Suprapubic skin (tissue), 4 donors: ENCODE measurements at places on chromosomes 11 and 22. TPM values are rescaled to one million over a fixed set of nuclear protein-coding genes. Genes with fewer than 3 reads are reported as not detected.

DNA sequence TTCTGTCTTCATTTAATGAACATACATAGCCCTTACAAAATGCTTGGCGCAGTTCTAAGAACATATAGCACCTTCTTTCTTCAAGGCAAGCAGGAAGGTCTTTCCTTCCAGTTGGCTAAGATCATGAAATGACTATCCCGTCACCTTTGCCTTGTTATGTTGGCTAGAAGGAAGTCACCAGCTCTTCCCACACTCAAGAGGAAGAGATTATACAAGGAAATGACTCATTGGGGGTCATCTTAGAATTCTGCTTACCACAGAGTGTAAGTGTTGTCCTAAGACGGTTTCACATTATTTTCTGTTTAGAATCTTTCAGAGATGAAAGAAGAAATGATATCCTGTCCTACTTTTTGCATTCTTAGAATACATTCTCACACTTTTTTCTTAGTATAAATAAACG lies 808.0 kb upstream of the LUZP2 start:
- DNase-seq = no peak
- no peaks in the 10 kb centered on the region for H3K4me1 ChIP-seq
- H3K36me3 ChIP-seq = no peaks in the 10 kb centered on the region
- H3K27me3 ChIP-seq = no peaks in the 10 kb centered on the region

GRCh38 chr11:47570651-47571356 lies 5.4 kb downstream of the PTPMT1 start:
- peaks cover 40% of the 10 kb centered on the region for H3K36me3 ChIP-seq
- no peak overlapping the region for H3K4me3 ChIP-seq
- H3K27ac ChIP-seq = no peak overlapping the region
- peaks cover 27% of the 10 kb centered on the region for H3K4me1 ChIP-seq

GRCh38 chr11:1750481-1750839 lies at the start of gene IFITM10:
IFITM10 (minus strand) TSS chr11:1750595; CDS start chr11:1750442, 153 bp downstream.
- no peak for DNase-seq
- peak within 1 kb of the TSS; percentile 53 for H3K4me3 ChIP-seq
- peaks cover 60% of the 10 kb centered on the region for H3K4me1 ChIP-seq
- peaks cover 7% of the 10 kb centered on the region for H3K27me3 ChIP-seq
- H3K27ac ChIP-seq = peak within 1 kb of the TSS; percentile 52

DNA sequence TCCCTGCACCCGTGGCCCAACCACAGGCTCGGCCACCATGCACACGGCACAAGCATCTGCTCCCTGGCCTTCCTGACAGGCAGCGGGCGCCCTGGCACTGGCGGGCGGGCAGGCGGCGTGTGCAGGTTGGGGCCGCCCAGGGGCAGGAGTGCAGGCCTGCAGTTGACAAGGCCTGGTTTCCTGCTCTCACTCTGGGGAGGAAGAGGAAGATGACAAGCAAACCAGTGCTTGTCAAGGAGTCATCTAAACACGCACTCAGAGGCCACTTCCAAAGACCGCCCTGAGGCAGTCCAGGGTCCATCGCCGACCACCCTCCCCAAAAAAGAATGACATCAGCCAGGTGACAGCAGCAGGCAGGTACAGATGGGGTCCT lies 65.3 kb upstream of the LINC01488 start:
- no peaks in the 10 kb centered on the region for H3K27me3 ChIP-seq
- H3K27ac ChIP-seq = no peak overlapping the region
- H3K4me3 ChIP-seq = no peak overlapping the region
- no peak for DNase-seq
- H3K4me1 ChIP-seq = peaks cover 5% of the 10 kb centered on the region
- no peaks in the 10 kb centered on the region for H3K36me3 ChIP-seq

- H3K4me3 ChIP-seq = no peak overlapping the region
- no peaks in the 10 kb centered on the region for H3K4me1 ChIP-seq
- no peak overlapping the region for H3K27ac ChIP-seq
- no peaks in the 10 kb centered on the region for H3K36me3 ChIP-seq
- H3K27me3 ChIP-seq = no peaks in the 10 kb centered on the region
These were observed 87.5 kb upstream of the RRM1 start for GRCh38 chr11:4006946-4007680.

DNA sequence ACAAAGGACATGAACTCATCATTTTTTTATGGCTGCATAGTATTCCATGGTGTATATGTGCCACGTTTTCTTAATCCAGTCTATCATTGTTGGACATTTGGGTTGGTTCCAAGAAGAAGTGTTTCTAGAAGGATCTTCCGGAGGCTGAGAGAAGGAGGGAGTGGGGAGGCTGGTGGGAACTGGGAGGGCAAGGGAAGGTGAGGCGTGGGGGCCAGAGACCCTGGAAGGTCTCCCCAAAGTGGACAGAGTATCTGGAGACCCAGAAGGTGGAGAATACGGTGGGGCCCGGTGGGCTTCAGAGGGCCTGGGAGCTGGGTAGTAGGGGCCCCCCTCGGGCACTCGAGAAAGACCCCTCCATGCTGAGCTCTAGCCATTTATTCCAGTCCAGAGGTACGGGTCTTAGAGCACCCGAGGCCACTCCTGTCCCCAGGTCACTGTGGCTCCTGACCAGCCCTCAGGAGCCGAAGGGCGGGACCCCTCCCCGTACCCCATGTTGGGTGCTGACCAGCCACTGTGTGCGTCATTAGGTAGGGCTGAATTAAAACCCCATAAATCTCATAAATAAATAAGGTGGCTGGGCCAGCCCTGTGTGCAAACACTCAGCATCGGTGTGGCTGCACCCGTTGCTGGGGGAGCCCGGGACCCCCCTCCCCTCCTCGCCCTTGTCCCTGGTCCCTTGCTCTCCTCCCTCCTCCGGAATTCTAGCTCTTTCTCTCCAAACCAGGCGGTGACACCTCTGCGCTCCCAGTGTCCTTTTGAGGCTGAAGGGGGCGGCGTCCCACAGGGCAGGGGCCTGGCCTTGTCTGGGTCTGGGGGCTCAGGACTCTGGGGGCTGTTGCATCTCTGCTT lies 38.8 kb upstream of the MUC5AC start:
- no peak overlapping the region for H3K27ac ChIP-seq
- no peaks in the 10 kb centered on the region for H3K4me1 ChIP-seq
- H3K4me3 ChIP-seq = no peak overlapping the region
- peaks cover 43% of the 10 kb centered on the region for H3K27me3 ChIP-seq
- no peaks in the 10 kb centered on the region for H3K36me3 ChIP-seq

DNA sequence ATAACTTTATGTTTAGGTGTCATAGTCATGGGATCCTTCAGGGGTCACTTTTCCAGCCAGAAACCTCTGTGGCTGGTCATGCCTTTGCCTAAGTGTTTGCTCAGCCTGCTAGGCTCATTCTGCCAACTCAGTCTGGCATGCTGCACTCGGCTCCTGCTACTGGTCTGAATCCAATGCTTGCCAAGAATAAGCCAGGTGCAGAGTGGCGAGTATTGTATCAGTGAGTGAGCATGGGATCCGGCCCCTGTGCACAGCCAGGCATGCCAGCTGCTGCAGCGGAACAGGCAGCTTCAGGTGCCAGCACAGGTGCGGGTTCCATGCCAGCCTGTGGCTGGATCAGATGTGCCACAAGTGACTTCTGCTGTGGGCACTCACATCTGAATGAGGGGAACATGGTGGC lies 1269.3 kb upstream of the CNTN5 start:
- no peak for DNase-seq
- H3K4me1 ChIP-seq = no peaks in the 10 kb centered on the region
- H3K36me3 ChIP-seq = no peaks in the 10 kb centered on the region
- no peak overlapping the region for H3K27ac ChIP-seq

DNA sequence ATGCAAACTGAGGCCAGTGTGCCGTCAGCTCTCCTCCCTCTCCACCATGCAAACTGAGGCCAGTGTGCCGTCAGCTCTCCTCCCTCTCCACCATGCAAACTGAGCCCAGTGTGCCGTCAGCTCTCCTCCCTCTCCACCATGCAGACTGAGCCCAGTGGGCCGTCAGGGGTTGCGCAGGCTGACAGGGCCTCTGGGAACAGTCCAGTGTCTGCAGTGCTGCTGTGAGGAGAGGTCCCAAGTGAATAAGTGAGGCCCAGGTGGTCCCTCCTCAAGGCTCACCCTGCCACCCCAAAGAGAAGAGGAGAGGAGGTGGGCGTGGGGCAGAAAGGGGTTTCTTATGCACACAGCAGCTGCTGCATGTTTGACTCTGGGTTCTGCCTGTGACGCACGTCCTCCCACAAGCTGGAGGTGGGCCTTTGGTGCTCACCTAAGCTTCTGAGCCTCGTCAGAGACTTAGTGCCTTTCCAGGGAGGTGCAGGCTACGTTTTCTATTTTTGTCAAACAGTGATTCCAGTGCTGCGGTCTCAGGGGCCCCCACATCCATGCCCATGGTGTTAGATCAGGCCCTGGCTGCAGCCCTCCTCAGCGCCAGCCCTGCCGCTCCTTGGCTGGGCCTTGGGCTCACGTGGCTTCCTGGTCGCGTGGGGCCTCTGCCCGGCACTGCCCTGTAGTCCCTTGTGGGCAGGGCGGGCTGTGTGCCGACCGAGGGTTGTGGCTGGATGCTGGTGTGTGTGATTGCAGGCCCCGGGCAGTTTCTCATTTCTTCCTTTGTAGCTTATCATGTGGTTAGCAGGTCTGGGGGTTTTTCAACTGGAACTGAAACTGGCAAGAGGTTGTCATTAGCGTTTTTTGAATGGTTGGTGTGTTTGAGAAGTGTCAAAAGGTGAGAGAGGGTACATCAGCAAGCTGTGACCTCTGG lies 7.1 kb downstream of the TPCN2 start:
- H3K36me3 ChIP-seq = peaks cover 50% of the 10 kb centered on the region
- peaks cover 28% of the 10 kb centered on the region for H3K4me1 ChIP-seq
- no peaks in the 10 kb centered on the region for H3K27me3 ChIP-seq
- H3K4me3 ChIP-seq = no peak overlapping the region
- no peak overlapping the region for H3K27ac ChIP-seq

DNA sequence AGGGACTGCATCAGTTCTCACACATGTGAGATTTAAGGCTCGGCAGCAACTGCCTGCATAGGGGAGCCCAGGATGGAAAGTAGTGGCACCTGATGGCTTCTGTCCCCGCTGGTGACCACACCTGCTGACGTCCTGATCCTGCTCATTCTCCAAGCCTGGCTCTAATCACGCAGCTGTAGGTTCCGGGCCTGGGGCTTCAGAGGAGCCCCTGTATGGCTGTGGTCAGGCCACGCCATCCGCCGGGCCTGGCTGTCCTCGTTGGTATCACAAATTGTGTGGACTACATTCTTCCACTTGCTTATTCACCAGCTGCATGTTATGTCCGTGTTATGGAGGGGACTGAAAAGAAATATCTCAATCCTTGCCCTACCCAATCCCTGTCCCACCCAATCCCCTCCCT lies 580.0 kb downstream of the TBC1D22A start:
- no peak overlapping the region for H3K4me3 ChIP-seq
- H3K36me3 ChIP-seq = no peaks in the 10 kb centered on the region
- peaks cover 23% of the 10 kb centered on the region for H3K27me3 ChIP-seq
- H3K4me1 ChIP-seq = no peaks in the 10 kb centered on the region
- no peak for DNase-seq

- no peak overlapping the region for H3K27ac ChIP-seq
- H3K4me3 ChIP-seq = no peak overlapping the region
These were observed 11.6 kb upstream of the EXT2 start for GRCh38 chr11:44083906-44084305.

DNA sequence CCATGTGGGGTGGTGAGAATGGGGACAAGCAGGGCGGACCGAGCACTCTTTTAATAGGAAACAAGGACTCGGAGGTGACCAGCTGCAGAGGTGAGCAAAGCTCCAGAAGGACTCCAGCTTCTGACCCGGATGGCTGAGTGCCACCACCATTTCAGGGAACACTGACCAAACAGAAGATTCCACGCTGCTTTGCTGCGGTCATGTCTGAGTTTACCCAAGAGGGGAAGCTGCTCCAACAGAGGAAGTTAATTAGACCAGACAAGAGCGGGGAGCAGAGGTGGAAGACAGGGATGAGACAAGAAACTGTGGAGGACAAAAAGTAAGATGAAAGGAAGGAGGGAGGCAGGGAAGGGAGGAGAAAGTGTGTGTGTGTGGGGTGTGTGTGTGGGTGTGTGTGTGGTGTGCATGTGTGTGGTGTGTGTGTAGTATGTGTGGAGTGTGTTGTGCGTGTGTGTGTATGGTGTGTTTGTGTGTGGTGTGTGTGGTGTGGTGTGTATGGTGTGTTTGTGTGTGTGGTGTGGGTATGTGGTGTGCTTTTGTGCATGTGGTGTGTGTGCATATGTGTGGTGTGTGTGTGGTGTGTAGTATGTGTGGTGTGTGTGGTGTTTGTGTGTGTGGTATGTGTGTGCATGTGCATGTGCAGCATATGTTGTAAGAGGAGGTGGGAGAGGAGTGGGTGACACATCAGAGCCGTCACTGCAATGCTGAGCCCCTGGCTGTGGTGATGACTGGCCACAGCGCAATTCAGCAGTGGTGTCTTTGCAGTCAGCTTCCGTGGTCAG lies 82.2 kb upstream of the AKIP1 start:
- no peak for DNase-seq
- H3K4me3 ChIP-seq = no peak overlapping the region
- peaks cover 22% of the 10 kb centered on the region for H3K4me1 ChIP-seq
- no peak overlapping the region for H3K27ac ChIP-seq
- H3K36me3 ChIP-seq = no peaks in the 10 kb centered on the region

DNA sequence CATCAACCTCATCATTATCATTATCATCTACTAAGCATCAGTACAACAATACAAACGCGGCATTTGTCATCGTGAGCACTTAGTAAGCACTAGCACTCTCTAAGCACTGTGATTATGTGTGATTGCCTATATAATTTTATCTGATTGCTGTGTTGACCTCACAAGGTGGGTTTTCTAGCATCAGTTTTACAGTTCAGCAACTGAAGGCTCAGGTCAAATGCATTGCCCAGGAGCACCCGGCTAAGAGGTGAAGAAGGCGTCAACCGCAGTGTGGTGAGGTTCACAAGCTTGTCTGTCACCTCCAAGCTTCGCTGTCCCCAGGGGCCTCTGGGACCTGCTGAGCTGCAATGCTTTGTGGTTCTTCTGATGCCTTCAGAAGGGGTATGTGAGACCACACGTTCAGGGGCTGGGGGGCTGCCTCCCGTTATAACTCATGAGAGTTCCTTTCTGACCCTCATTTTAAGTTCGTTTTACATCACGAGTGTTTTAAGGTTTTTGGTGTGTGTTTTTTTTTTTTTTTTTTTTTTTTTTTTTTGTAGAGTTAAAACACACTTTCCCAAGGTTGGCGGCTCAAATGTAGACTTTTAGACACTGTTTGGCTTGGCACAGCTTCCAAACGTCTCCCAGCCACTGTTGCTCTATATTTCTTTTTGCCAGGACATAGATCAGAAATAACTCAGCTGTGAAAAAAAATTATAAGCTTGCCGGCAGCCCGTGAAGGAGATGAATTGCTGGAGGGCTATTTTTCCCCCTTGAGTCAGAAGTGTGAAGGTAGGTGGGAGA lies 33.8 kb upstream of the SCUBE1 start:
- H3K36me3 ChIP-seq = no peaks in the 10 kb centered on the region
- peaks cover 49% of the 10 kb centered on the region for H3K27me3 ChIP-seq
- no peak overlapping the region for H3K4me3 ChIP-seq
- H3K27ac ChIP-seq = no peak overlapping the region
- peak; percentile 16 for DNase-seq
- H3K4me1 ChIP-seq = no peaks in the 10 kb centered on the region

- H3K4me1 ChIP-seq = no peaks in the 10 kb centered on the region
- H3K4me3 ChIP-seq = no peak overlapping the region
- no peak overlapping the region for H3K27ac ChIP-seq
- H3K27me3 ChIP-seq = no peaks in the 10 kb centered on the region
These were observed 99.4 kb upstream of the MTMR2 start for GRCh38 chr11:96023275-96023674.

The TEF gene
- total RNA-seq = 55.2 TPM

The SAA2 gene
- total RNA-seq = 16.2 TPM

The MAPK8IP1 gene
- total RNA-seq = 4.8 TPM

The PISD gene
- 91.7 TPM for total RNA-seq

The KDM4E gene
- total RNA-seq = not detected

The UPB1 gene
- 2.3 TPM for total RNA-seq
